ENCODE measurements at places on chromosomes 5 and 9.
A peak's percentile ranks its signal among the peaks of the same experiment; 100 is the strongest.

GRCh38 chr5:172113036-172113435, 75.0 kb downstream of the STK10 start:
- DNase-seq, result peak; percentile 37

- DNase-seq, result no peak
These were observed 7.6 kb downstream of the TPPP start for GRCh38 chr5:685262-686171.

- no peak for DNase-seq
These were observed 115.8 kb downstream of the EFNA5 start for GRCh38 chr5:107554776-107555424.

DNA sequence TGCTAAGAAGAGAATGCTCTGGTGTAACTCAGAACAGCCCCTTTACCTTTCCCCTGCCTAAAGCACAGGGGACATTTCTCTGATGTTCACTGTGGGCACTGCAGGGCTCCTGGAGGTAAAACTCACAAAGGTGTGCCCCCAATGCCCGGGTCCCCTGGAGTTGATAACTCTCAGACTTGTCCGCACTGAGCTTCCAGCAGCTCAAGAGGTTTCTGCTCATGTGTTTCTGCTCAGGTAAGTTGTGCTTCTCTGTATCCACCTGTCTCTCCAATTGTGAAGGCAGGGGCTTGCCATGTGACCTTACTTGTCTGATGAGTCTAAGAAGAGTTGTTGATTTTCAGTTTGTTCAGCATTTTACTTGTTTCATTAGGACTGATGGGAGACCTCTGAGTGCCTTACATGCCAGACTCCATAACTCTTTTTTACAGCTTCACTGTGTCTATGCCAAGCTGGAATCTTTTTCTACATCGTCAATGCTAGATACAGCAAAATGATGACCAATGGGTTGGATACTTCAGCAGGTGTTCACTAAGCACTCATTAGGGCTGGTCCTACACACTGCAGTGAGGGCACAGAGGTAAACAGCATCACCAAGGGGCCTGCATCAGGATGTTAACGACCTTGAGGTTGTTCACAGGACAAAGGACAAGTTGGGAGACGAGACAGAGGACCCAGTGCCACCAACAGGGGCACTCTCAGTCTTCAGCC, 56.4 kb downstream of the MRPL36 start:
- no peak for DNase-seq

- no peak for DNase-seq
These were observed 47.8 kb upstream of the NR5A1 start for GRCh38 chr9:124555043-124555442.

GRCh38 chr5:1210832-1211251, 9.4 kb downstream of the SLC6A19 start:
- no peak for DNase-seq

- DNase-seq, result no peak
These were observed 63.0 kb downstream of the NIPSNAP3B start for GRCh38 chr9:104826911-104827310.

DNA sequence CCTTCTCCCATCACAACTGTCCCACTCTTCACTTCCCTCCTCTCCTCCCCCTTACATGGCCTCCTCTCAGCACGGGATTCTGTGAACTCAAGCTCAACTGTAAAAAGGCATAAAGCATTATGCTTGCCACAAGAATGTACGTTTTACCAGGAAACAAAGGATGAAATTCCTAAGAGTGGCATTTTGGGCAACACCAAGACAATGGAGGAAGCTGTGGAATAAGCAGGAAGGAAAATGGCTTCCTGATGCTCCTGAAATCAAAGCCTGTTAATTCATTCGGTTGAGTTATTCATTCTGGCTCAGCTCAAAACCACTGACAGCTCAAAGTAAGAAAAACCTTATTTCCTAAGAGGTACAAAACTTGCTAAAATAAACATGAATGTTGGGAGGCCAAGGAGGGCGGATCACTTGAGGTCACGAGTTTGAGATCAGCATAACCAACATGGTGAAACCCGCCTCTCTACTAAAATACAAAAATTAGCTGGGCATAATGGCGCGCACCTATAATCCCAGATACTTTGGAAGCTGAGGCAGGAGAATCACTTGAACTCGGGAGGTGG, 40.8 kb upstream of the DMRT1 start:
- DNase-seq, result no peak

GRCh38 chr5:141703133-141703561, 21.1 kb upstream of the ARAP3 start:
- no peak for DNase-seq

- DNase-seq, result no peak
These were observed 41.0 kb upstream of the EGFL7 start for GRCh38 chr9:136621734-136622093.

DNA sequence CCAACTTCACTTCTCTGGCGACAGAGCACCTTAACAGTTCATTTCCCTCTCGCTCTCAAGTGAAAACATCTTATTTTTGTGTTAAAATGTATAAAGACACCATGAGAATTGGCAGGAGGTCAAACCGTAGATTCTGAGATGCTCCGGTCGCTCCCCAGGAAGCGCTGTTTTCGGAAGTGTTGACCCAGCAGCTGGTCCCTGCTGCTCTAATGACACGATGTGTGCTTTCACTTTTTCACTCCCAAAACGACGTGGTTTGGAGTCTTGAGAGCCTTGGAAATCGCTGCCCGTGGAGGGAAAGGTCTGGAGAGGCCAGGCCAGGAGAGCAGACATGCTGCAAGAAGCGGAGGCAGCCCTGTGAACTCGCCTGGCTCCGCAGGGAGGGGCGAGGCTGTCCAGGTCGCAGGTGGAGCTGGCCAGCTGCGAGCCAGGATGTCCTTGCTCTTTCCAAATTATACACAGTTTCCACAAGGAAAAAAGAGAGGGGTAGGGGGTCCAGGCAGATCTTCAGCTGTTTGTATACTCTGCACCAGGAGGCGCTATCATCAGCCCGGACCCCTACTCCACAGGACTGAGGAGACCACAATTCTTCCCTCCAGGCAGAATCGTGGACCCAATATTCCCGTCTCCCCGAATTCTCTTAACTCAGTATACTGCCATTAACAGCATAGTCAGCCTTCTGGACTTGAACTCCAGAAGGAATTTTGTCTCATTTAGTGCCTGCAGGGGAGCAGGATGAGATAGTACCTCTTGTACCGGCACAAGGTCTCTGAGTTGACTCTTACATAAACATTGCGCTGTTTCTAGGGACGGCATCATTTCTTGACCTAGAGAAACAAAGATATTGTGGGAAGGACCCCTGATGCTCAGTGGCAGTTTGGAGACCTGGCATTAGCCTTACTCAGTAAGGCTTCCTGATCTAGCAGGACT, 248.6 kb upstream of the ANKRD55 start:
- no peak for DNase-seq

GRCh38 chr9:134258828-134259546, 67.3 kb upstream of the RXRA start:
- no peak for DNase-seq

DNA sequence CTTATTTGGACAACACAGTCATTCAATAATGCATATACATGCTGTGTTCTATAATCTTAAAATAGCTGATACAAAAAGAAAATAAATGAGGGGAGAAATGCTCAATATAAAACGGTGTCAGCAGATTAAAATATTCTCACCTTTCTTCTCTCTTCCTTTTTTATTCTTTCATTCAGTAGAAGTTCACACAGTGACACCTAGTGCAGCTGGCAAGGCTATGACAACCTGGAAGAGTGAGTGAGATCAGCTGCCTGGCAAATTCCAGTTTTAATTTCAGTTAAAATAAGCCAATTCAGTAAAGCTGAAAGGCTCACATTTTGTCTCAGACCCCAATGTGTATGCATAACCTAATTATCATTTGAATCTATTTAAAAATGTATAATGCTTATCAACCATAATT, 150.3 kb downstream of the RASEF start:
- no peak for DNase-seq

DNA sequence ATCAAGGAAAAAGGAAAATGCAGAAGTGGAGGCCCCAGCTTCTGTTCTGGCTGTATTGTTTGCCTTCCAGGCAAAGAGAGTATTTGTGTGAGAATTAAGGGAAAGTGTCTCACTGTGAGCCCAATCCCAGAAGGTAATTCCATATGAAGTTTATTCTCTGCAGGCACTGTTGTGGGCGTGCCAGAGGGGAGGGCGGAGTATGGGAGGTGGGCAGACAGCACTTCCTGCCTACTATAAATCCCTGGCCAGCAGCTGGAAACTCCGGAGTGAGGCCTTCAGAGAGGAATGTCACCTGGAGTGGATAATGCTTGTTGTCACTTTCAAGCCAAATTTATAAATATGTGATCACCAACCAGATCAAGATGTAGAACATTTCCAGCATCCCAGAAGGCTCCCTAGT, 209.5 kb downstream of the ARHGAP26 start:
- DNase-seq, result no peak

DNA sequence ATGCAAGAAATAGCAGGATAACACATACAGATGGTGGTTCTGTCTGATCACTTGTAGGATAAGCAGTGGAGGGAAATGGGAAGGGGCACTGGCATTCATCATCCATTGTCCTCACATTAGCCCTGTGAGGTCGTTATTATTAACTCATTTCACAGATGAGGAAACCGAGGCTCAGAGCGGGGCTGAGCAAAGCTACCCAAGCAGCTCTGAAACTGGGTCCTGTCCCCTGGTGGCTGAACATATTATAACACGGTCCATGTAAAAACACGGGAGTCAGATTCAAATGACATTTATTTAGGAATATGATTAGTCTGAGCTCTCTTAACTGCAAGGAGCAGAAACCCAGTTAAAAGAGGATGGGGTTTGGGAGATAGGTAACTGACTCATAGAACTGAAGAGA, 43.1 kb downstream of the HRH2 start:
- DNase-seq, result no peak

GRCh38 chr5:124630767-124631704, 115.4 kb downstream of the ZNF608 start:
- DNase-seq, result no peak

DNA sequence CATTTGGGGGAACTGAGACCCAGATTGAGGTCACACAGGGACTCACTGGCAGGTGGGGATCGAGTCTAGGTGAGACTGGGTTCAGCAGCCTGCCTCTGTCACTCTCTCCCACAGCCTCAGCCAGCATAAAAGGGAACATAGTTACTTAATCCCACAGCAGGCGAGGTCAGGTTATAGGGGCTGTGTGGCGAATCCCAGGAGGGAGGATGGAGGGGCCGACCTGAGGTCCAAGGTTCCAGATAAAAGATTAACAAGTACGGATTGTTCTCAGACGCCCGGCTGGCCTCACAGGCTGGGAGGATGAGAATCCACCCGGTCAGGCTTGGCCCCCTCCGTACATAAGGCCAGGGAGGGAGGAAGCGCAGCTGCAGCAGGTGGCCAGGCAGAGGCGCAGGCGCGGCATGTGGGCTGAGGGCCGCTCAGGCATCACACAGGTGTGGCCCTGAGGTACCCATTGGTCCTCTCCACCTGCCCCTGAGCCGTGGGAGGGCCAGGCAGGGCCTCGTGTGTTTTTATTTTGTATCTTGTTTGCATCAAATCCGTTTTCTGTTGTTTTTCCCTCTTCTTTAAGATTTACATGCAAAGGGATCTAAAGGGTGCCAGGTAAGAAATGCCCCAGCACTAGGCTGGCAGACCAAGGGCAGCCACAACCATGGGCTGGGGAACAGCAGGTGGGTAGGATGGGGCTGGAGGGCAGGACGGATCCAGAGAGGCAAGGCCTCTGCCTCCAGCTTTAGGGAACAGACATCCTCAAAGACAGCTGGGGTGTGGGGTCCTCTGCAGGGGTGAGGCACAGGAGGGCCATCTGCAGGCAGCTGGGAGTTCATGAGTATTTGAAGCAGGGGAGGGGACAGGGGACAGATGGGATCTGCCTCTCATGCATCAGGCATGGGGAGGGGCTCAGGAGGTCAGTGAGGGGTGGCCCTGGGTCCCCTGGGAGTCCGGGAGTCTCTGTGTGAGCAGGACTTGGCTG, 3.6 kb downstream of the SUSD3 start:
- no peak for DNase-seq

DNA sequence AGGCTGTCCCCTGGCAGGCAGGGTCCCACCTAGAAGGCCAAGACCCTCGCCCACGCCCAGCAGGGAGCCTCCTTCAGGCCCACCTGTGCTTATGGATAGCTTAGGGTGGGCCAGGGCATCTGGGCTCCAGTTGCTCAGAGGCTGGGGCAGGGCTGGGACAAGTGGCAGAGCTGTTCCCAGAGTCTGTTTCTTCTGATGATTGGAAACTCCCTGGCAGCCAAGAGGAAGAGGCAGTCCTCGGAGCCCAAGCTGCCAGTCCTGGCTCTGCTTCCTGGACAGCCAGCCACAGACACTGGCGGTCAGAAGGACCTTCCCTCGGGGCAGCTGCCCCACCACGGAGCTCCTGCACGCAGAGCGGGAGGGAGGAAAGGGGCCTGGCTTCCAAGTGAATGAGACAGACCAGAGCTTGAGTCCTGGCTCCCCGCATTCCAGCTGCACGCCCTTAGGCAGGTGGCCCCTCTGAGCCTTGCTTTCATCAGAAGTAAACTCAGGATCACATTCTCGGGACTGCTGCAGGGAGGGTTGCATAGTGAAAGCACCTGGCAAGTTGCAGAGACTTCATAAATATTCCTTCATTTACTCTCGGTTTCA, 37.9 kb upstream of the GABRP start:
- no peak for DNase-seq

GRCh38 chr5:133459474-133460160, 152.7 kb downstream of the FSTL4 start:
- DNase-seq, result no peak

DNA sequence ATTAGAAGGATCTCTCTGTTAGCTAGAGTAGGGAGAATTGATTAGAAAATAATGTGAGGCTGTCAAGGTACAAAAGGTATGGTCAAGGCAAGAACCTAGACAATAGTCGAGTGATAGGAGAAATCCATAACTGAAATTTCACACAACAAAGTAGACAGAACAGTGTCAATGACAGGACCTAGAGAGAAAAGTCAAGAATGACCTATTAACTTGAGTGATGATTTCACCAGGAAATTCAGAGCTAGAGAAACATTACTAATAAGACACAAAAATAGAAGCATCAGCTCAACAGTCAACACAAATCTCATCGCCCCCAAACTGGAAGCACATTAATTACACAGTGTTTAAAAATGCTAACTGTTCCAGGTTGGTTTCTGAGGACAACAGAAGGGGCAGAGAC, 532.4 kb downstream of the CDH10 start:
- DNase-seq, result no peak

GRCh38 chr9:88713010-88713409, 178.0 kb downstream of the NXNL2 start:
- no peak for DNase-seq

DNA sequence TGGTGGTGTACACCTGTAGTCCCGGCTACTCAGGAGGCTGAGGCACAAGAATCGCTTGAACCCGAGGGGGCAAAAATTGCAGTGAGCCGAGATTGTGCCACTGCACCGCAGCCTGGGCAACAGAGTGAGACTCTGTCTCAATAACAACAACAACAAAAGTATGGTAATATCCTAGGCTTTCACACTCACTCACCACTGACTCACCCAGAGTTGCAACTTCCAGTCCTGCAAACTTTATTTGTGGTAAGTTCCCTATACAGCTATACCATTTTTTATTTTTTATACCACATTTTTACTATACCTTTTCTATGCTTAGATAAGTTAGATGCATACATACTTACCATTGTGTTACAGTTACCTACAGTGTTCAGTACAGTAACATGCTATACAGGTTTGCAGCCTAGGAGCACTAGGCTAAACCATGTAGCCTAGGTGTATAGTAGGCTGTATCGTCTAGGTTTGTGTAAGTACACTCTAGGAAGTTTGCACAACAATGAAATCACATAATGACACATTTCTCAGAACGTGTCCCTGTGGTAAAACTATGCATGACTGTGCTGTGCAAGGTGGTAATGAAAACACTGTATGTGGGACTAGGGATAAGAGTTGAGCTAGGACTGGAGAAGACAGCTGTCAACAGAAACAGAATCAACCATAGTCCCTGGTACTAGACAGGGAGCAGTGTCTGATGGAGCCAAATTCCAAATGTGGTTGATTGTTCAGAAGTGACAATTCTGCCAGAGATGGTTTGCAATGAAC, 109.5 kb upstream of the RAD23B start:
- no peak for DNase-seq
